ENCODE measurements at places on chromosomes 1 and 21. TPM values are rescaled to one million over a fixed set of nuclear protein-coding genes. Genes with fewer than 3 reads are reported as not detected.
A peak's percentile ranks its signal among the peaks of the same experiment; 100 is the strongest.

- no peak for DNase-seq
Observed at GRCh38 chr1:116984406-116985160, 17.0 kb upstream of the CD101 start.

DNA sequence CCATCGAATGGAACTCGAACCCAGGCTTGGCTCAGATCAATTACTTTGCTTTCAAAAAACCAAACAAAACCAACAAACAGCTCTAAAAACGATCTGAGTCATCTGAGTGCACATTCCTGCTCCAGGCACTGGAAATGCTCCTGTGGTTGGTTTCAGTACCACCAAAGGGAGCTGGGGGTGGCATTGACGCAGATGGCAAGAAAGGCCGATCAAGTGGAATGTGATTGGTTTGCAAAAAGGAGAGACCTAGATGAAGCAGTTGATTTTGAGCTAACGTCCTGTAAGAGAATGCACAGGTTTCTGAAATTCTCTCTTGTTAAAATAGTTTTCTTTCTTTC, 39.5 kb downstream of the PIK3CD start:
- DNase-seq: no peak

DNA sequence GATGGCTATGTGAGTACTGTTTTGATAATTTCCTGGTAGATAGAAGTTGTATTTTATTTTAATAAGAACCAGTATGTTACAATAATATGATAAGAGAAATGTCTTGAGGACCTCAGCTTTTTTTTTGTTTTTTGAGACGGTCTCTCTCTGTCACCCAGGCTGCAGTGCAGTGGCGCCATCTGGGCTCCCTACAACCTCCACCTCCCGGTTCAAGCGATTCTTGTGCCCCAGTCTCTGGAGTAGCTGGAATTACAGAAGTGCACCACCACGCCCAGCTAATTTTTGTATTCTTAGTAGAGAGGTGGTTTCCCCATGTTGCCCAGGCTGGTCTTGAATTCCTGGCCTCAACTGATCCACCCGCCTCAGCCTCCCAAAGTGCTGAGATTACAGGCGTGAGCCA, 968.1 kb upstream of the ADGRL4 start:
- peak; percentile 4 for DNase-seq

DNA sequence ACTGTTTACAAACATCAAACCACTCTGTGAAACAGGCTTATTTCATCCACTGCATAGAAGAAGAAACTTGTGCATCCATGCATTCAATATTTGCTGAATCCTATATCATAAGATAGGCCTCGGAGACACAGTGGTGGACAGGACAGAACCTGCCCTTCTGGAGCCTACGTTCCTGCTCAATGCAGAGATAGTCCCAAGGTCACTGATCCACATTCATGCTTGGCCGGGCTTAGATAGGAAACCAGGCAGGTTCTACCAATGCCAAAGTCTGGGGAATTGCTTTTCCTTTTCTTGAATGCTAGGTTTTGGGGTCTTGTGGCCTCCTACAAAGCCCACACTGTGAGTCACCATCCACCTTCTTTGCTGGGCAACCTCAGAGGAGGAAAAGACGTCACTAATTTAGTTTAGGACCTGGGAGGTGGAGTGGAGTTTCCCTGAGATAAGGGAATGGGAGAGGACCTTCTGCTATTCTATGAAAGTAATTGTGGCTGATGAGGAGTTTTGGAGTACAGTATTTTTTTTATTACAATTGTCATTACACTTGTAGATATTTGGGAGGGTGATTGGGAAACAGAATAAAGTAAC, 99.7 kb upstream of the CD34 start:
- no peak for DNase-seq

DNA sequence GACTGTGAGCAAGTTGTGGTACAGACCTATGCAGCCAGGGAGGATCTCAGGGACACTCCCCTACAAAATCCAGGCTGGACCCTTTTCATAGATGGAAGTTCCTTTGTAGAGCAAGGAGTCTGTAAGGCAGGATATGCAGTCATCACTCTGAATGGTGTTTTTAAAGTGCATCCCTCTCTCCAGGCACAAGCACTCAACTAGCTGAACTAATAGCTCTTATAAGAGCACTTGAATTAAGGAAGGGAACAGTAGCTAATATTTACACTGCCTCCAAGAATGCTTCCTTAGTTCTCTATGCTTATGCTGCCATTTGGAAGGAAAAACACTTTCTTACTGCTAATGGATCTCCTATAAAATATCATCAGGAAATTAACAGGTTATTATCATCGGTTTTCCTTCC, 27.0 kb upstream of the SMYD3 start:
- DNase-seq: no peak

- no peak for DNase-seq
Observed at GRCh38 chr1:61518670-61519400, 206.1 kb downstream of the TM2D1 start.

GRCh38 chr1:183234660-183235476, 48.8 kb downstream of the LAMC2 start:
- DNase-seq: peak; percentile 65

- no peak for DNase-seq
Observed at GRCh38 chr1:60894741-60895140, 187.6 kb upstream of the NFIA start.

DNA sequence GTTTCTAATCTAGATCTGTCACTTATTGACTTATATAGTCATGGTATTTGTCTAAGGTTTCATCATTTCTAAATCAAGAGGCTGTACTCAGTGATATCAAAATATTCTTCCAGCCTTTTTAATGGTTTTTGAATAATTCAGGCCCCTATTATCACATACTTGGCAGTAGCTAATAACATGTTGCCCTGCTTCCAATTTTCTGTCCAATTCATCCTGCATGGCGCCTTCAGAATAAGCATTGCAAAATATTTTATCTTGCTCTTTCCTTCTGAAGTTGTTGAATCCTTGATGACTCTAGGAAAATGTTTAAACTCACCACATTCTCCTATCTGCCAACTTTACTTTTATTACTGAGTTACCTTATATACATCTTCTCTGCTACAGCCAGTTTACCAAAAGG, 517.2 kb upstream of the B3GALT2 start:
- DNase-seq: no peak

DNA sequence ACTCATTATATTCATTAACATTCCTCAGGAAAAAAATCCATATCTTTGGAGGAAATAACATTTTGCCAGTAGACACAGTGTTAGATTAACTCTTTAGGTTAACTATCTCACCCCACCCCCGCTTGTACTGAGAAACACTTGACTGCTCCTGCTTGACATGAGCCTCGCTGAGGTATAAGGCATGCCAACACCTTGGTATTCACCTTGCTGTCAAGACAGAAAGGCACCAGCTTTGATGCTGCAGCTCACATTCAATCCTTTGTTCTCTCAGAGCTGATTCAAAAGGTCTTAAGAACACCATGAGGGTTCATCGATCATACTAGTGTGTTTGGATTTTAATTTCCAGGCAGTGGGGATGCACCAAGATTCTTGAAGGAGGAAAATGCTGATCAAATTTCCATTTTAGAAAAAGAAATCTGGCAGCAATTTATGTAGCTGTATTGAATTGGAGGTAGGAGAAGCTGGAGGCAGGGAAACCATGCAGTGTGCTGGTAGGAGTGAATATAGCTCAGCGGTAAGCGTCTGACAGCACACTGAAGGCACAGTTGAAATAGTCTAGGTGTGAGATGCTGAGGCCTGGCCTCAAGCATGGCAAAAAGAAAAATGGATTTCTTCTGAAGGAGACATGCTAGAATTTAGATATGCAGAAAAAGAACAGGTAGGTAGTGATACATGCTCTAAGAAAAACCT, 108.0 kb upstream of the ST6GALNAC5 start:
- no peak for DNase-seq

- no peak for DNase-seq
Observed at GRCh38 chr1:205073511-205073910, 10.7 kb downstream of the TMEM81 start.

GRCh38 chr1:164774413-164774812, 215.4 kb downstream of the PBX1 start:
- DNase-seq: no peak

DNA sequence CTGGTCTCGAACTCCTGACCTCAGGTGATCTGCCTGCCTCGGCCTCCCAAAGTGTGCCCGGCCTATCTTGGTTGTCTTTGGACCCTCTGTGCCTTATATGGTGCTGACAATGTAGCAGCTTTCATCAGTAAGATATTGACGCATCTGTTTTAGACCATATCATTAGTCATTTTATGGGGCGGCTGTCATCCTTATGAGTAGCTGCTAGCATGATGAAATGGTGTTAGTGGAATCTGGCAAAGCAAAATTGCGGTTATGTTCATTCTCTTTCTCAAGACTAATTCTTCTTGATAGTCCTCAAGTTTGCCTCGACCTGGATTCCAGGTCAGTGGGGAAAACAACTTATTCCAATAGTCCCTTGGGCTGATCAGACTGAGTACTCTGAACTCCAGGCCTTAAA, 199.9 kb downstream of the PRDM2 start:
- DNase-seq: no peak

DNA sequence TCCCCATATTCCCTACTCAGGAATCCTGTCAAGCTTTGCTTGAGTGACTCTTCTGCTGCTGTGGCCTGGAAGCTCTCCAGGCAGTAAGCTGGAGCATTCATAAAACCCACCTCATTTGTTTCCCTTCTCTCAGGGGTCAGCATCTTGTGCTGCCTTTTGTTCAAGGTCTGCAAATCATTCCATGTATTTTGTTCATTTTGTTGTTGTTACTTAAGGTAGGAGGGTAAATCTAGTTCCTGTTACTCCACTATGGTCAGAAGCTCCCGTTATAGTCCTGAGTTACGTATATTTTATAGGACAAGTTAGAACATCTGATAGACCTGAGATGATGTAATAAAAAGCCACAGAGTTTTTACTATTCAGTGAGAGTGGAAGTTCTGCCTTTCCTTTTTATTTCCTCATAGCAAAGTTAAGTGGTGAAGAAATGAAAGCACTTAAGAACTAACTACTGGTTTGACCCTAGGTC, 9.9 kb downstream of the SYNJ1 start:
- peak; percentile 33 for DNase-seq

DNA sequence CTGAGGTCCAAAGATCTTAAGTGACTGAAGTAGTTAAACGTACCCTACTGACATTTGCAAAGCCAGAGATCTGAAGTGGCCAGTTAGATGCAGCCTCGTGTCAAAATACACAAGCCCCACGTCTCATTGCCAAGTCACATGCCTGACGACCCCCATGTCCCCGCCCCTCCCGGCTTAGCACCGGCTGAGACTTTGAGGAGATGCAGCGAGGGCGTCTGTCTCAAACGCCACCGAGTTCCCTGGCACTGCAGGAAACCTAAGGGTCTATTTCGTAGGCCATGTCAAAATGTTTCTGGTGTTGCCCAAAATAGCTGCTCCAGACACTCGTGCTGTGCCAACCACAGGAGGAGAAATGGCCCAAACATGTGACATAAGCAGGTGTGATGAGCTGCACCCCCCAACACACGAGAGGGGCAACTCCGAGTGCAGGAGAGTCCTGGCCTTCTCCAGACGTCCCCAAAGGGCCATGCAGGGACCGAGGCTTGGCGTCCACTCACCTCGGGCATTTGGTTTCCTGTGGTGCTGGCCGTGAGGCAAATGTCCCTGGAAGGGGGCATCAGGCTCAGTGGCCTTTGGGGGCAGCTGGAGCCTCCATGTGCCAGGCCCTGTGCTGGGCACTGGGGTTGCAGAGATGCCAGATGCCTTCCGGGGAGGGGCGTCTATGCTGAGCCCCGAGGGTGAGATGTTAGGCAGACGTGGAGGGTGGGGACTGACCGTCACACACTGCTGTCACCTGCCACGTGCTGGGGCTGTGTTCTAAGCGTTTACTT, 67.0 kb downstream of the MATN1 start:
- DNase-seq: no peak

GRCh38 chr1:211742272-211742671, 66.9 kb upstream of the NEK2 start:
- no peak for DNase-seq

- no peak for DNase-seq
Observed at GRCh38 chr1:41278076-41278475, 36.0 kb upstream of the SCMH1 start.

- DNase-seq: peak; percentile 50
Observed at GRCh38 chr21:38797470-38797869, 8.3 kb upstream of the ETS2 start.

- DNase-seq: peak; percentile 55
Observed at GRCh38 chr1:200039849-200040474, 12.5 kb downstream of the NR5A2 start.

- peak; percentile 22 for DNase-seq
Observed at GRCh38 chr1:6198646-6199297, 623 bp downstream of the RPL22 start.

- no peak for DNase-seq
Observed at GRCh38 chr1:230300322-230301301, 125.5 kb downstream of the PGBD5 start.

GRCh38 chr1:162977944-162978568, 91.1 kb upstream of the RGS4 start:
- no peak for DNase-seq

GRCh38 chr21:43323244-43324005, 103.5 kb downstream of the SIK1 start:
- DNase-seq: no peak

DNA sequence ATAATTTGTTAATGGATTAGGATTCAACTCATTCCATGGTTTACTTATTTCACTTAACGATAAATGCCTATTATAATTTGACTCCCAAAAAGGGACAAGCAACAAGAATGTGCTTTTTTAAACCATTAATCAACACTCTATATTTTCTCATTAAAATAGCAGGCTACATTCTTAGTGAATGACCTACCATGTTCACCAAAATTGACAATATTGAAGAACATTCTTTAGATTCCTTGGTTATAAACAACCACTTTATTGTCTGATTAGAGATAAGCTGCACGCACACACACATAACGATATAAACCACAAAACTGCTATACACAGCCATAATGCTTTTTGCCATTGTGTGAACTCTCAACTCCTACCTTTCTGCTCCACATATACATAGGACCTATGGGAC, 75.4 kb upstream of the LRRC7 start:
- DNase-seq: no peak

DNA sequence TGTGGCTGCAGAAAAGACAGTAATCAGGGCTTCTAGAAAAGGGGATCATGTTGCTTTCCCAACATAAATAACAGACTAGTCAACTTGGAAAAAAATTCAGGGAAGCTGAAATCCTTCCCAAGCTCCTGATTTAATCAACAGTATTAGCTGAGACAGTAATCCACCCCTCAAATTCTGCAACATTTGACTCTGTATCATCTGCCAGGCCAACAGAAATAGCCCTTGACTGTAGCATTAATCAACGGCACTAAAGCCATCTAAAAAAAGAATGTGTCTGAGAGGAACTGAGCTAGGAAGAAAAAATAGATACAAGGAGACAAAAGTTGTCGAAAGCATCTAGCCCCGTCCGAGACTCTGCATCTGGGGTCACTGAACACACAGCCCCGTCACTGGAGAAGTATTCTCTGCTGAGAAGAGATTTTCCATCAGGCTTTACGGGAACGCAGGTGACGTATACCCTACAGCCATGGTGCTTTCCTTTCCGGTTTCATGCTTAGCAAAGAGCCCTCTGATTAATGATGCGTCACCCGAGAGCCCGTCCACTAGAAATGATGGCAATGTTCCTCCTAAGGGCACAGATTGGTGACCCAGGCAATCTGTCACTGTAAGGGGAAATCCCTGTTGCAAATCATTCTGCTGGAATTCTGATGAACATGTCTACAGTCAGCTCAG, 42.1 kb upstream of the TP53BP2 start:
- peak; percentile 48 for DNase-seq

S100A1 gene
- total RNA-seq: 0.15 TPM

NFASC gene
- total RNA-seq: not detected

CDC42SE1 gene
- 35.2 TPM for total RNA-seq

APCS gene
- not detected for total RNA-seq

DFFA gene
- 41.2 TPM for total RNA-seq

CSMD2 gene
- total RNA-seq: not detected

TMIGD3 gene
- total RNA-seq: not detected

CD52 gene
- total RNA-seq: 2.1 TPM
